ENCODE measurements at places on chromosomes 2 and 18. TPM values are rescaled to one million over a fixed set of nuclear protein-coding genes. Genes with fewer than 3 reads are reported as not detected.

DNA sequence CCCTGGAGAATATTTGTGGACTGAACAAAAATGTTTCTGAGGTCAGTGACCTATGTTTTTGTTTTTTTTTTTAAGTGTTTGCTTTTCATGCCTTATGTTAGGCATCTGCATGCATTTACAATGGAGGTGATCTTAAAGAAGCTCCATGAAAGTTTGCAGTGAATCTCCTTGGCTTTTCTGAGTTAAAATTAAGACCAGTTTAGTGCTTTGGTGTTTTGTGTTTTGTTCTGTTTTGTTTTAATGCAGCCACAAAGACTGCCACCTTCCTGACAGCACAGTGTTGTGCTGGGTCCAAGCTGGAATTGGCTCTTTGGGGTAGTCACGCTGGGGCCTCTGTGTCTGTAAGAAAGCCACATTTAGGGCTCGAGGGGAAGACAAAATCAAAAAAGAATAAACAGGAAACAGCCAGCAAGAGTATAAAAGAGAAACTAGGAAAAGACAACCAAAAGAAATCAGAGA, 396.2 kb downstream of the ARHGAP15 start:
- peak; percentile 14 for DNase-seq
- H3K27ac ChIP-seq = peak overlapping the region; percentile 25
- peaks cover 37% of the 10 kb centered on the region for H3K4me1 ChIP-seq
- H3K27me3 ChIP-seq = no peaks in the 10 kb centered on the region

The LRATD1 gene
- total RNA-seq = not detected

- no peaks in the 10 kb centered on the region for H3K27me3 ChIP-seq
- no peaks in the 10 kb centered on the region for H3K36me3 ChIP-seq
- H3K4me3 ChIP-seq = no peak overlapping the region
- H3K27ac ChIP-seq = peak overlapping the region; percentile 74
- peak; percentile 57 for DNase-seq
Measured at GRCh38 chr2:176745543-176746200, 466.9 kb upstream of the HNRNPA3 start.

- no peak overlapping the region for H3K4me3 ChIP-seq
- H3K36me3 ChIP-seq = no peaks in the 10 kb centered on the region
- DNase-seq = peak; percentile 45
- no peaks in the 10 kb centered on the region for H3K4me1 ChIP-seq
- no peak overlapping the region for H3K27ac ChIP-seq
Measured at GRCh38 chr2:234989183-234989701, 37.4 kb downstream of the SH3BP4 start.

All from A673 (cell line).